ENCODE measurements at places on chromosomes 5 and 9. TPM values are rescaled to one million over a fixed set of nuclear protein-coding genes. Genes with fewer than 3 reads are reported as not detected.

SEC61B gene
- 137 TPM for polyA plus RNA-seq

DNA sequence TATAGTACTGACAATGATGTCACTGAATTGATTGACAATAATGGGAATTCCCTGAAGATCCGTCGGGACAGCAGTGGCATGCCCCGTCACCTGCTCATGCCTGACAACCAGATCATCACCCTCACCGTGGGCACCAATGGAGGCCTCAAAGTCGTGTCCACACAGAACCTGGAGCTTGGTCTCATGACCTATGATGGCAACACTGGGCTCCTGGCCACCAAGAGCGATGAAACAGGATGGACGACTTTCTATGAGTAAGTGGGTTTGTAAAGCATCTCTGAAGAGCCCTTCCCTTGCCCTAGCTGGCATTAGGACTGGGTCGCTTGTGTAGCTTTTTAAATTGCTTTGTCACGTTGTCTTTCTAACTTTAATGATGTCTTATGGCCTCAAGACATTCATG, 72.7 kb upstream of the WWC1 start:
- DNase-seq: no peak

PAEP gene
- polyA plus RNA-seq: 0.27 TPM

CAMLG gene
- polyA plus RNA-seq: 59.9 TPM

TMEM215 gene
- polyA plus RNA-seq: 0.05 TPM

GRCh38 chr9:8143677-8144076, 344.1 kb upstream of the DMAC1 start:
- DNase-seq: no peak

JAKMIP2 gene
- 11.4 TPM for polyA plus RNA-seq

DNA sequence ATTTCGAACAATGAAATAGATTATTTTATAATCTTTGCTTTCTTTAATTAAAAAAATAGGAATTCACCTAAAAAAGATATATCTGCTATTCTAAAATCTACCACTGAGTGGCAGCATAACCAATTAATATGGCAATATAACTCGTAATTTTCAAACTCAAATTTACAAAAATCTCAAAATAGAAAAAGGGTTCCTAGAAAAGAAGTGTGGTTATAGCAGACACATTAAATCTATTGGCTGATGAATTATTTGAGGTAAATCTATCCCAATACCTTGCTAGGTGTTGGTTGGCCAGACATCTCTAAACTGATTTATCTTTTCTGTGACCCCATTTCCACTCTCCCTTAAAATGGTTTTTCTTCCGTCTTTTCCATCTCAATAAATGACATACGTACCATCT, 30.2 kb upstream of the NRG2 start:
- DNase-seq: no peak

ZNF300 gene
- polyA plus RNA-seq: 28.4 TPM

GRCh38 chr9:33318781-33319180, 28.5 kb downstream of the NFX1 start:
- DNase-seq: no peak

GMCL2 gene
- polyA plus RNA-seq: not detected

LHX6 gene
- polyA plus RNA-seq: 21.4 TPM

- no peak for DNase-seq
Observed at GRCh38 chr5:32233696-32234447, 59.8 kb upstream of the GOLPH3 start.

DNA sequence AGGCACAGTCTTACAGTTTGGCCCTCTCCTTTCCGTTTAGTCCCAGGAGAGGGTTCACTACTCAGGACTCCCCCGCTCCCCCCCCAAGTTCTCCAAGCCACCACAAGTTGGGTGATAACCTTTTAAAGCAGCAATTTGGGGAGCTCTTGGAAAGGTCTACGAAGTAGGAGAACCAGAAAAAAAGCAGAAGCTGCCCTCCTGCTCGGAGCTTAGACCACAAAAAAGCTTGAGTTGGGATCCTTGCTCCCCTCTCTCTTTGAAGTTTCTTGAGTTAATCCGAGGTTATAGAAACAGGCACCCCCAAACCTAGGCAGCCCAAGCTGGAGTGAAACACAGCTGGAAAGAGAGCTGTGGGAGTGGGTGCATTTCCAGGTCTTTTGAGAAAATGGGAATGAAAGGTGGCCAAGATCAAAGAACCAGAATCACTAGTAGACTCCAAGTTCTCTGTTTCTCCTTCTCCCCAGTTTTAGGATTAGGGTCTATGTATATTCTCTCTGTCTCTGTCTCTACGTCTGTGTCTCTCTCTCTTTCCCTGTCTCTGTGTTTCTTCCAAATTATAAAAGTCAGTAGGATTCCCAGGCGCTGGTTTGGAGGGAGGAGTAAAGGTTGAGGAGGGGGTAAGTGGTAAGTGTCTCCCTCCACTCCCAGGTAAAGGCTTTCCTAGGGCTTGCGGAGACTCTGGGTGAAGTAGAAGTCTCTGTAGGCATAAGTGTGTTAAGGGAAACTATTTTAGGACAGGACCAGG, 2.8 kb downstream of the LHX2 start:
- no peak for DNase-seq

GRCh38 chr5:168076561-168076991, 214.9 kb upstream of the WWC1 start:
- DNase-seq: no peak

- DNase-seq: no peak
Observed at GRCh38 chr5:123164054-123164453, 75.0 kb downstream of the PRDM6 start.

DNA sequence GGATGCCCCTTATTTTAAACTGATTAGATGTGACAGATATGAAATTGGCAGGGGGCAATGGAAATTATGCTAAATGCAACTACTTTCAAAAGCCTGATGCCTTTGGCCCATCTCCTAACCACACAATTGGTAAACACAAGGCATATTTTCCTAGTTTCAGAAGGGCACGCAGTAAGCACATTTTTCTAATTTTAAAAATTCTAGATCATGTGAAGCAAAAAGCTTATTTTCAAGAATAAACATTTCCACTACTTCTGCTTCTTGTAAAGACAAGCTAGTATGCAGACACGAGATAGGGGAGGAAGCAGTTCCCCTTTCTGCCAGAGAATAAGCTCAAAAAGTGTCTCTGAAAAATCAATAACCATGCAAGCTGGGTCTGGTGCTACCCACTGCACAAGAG, 67.7 kb downstream of the ABCA1 start:
- DNase-seq: no peak

DNA sequence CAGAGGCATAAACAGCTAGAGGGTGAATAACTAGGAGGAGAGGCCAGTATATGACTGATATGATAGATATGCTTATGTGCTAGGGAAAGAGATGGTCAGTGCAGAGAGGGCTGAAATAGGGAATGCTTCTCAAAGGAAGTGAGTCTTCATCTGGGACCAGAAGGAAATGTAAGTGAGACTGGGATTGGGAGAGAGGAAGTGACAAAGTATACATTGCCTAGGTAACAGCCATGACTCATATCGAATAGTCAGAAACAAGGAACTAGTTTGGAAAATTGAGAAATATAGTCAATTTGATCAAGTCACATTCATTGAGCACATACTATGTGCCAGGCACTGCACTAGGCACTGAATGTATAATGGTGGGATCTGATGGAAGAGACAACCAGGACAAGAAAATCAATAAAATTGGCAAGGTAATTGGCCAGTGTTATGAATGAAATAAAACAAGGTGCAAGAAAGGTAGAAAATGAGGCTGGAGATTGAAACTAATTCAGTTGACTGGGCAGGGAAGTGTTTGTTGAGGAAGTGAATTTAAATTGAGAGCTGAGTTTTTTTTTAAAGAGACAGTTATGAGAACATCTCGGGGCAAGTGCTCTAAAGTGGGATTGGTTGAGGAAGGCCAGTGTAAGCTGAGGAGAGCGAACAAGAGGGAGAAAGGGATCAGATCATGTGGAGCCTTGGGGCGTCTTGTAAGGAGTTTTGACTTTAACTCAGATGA, 4.3 kb downstream of the ERAP2 start:
- no peak for DNase-seq

RMRP gene
- 4.1 TPM for polyA plus RNA-seq

DNA sequence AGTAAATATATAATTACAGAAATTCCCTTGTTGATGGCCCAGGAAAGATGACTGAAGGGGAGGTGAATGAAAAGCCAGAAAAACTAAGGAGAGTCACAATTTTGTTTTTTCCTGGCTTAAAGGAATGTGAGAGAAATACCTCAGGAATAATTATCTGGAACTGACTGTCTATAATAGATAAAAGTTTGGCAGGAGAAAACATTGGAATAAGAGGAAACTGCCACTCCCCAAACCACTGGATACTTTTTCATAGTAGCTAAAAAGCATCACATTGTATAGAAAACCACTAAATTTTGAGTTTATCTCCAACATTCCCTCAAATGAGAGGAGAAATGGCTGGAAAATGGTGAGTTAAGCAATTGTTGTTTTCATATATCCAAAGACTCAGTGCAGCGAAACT, 326.0 kb downstream of the NPR3 start:
- DNase-seq: no peak

LHX3 gene
- polyA plus RNA-seq: not detected

- no peak for DNase-seq
Observed at GRCh38 chr5:14110680-14111079, 32.5 kb upstream of the TRIO start.

LOX gene
- 25.9 TPM for polyA plus RNA-seq

BTNL8 gene
- 1.1 TPM for polyA plus RNA-seq

IL31RA gene
- polyA plus RNA-seq: 0.21 TPM

- no peak for DNase-seq
Observed at GRCh38 chr9:35374910-35375309, 115.0 kb upstream of the RUSC2 start.

- no peak for DNase-seq
Observed at GRCh38 chr5:131180407-131180806, 9.7 kb downstream of the LYRM7 start.

DNA sequence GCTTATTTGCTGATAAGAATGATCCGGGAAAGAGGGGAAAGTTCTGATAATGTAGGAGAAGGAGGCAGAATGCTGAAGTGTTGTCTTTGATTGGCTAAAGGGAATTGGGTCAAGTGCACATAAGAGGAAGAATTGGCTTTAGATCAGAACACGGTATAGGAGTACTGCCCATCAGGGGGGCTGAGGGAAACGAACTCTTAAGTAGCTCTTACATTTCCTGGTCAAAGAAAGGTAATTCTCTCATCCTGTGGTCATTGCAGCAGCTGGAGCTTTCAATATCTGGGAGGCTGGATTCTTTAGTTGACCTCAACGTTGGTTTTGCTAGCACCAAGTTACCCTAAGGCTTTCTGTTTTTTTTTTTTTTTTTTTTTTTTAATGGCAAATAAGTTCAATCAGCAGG, 178.7 kb upstream of the NR3C1 start:
- no peak for DNase-seq

FOXD4L5 gene
- polyA plus RNA-seq: not detected

- DNase-seq: no peak
Observed at GRCh38 chr9:31168161-31168560, 1216.3 kb upstream of the ACO1 start.
